ENCODE measurements at places on chromosomes 6 and 20.

GRCh38 chr20:625360-625932, 15.3 kb upstream of the TCF15 start:
- no peak for DNase-seq

- DNase-seq: no peak
These were observed 89.4 kb downstream of the PACRG start for GRCh38 chr6:162817196-162817595.

DNA sequence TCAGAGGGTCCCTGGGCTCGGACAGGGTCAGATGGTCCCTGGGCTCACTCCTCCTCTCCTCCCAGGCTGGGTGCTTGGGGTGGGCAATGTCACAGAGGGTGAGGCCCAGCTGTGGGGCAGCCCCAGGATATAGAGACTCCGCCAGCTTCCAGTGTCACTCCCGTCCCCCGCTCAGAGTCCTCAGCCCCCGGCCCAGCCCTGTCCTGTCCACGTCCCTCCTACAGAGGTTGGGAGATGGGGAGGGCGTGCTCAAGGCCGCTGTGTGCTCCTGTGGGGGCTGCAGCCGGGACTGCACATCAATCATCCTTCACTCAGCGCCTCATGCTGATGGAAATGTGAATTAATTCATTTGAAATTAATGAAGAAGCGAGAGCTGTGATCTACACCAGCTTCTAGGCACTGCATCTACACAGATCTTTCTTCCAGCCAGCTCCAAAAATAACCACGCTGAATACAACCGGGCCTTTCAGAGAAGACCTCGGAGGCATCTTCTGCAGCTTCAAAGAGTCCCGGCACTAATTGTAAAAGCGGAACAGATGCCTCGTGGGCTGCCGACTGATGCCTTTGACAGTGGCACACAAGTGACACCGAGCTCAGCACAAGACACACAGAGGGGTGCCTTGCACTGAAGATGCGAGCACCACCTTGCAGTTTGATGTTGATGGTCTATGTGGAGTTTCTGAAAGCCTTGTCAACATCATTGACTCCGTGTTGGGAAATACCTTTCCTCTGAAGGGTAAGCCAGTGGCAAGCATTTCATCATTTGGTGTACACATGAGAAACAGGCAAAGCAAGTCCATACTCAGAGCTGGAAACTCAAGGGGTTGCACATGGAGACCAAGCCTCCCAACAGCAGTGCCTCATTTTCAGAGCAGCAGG, 39.3 kb downstream of the DACT2 start:
- no peak for DNase-seq

GRCh38 chr6:108666656-108667260, 106.0 kb downstream of the FOXO3 start:
- DNase-seq: no peak

GRCh38 chr6:36766399-36766945, 68.8 kb downstream of the RAB44 start:
- DNase-seq: no peak

DNA sequence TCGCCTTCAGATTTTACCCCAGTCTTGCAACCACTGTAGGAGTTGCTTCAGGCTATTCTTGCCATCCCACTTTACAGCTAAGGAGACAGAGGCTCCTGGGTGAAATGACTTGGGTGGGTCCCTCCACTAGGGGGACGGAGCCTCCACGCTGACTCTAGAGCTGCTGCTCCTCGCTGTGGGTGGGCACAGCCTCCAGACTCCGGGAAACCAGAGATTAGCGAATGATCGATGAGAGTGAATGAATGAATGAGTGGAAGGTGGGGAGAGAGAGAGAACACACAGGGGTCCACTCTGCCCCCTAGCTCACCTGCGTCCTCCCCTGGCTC, 10.4 kb downstream of the ZBP1 start:
- no peak for DNase-seq

- DNase-seq: no peak
These were observed 59.4 kb downstream of the PLCG1 start for GRCh38 chr20:41196653-41197225.

DNA sequence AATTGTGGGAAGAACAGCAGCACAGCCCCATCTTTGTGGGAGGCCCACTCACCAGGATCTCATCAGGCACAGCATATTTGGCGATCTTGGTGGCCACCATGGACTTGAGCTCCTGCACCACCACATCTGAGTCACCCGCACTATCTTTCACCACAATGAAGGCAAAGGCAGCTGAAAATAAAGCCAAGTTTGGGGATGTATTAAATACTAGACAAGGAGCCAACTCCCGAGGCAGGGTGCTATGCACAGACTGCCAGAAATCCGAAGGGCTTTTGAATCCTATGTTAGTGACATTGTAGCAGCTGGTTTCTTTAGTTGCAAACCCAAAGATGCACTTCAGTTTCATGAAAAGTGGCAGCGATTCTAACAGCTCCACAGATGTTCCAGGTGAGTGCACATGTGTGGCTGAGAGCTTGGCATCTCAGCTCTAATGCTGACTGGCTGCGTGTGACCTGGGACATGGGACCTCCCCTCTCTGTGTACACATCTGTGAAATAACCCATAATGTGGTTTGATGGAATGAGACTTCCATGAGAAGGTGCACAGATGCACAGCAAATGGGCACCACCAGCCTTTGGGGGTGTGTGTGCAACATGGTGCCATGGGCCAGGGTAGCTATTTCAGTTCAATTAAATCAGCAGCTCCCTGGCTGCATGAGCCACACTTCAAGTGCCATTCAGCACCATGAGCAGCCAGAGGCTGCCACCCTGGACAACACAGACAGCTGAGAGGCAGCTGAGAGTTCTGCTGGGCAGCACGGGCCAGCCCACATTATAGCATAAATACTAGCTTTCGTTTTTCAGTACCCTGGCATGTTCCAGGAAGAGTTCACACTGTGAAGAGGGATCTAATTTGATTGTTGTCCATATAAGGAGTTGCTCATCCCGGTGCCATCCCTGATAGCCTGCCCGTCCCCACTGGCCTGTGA, 16.9 kb upstream of the APMAP start:
- no peak for DNase-seq

DNA sequence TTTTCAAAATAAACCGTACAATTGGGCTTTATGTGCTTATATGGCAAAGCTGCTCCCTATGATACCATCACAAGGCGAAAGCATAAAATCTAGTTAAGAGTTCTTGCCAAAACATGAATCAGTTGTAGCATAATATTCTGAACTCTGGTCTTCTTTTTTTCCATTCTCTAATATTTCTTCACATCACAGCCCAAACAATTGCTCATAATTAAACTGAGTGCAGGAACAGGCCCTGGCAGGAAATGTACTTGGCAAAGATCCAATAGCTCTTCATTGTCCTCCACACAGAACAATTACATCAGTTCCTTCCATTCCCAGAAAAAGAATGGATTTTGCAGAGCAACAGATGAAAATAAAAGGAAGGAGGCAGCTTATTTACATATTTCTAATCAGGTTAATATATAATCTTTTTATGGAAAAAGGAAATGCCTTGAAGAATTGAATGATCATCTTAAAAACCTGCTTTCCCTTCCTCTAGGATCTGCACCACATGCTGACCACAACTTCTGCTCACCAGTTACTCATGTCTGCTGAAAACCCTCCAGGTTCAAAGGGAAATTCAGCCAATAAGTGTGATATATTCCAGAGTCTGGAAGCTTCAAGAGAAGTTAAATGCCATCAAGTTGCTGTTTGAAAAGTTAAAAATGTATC, 123.3 kb upstream of the COL21A1 start:
- DNase-seq: peak; percentile 90

DNA sequence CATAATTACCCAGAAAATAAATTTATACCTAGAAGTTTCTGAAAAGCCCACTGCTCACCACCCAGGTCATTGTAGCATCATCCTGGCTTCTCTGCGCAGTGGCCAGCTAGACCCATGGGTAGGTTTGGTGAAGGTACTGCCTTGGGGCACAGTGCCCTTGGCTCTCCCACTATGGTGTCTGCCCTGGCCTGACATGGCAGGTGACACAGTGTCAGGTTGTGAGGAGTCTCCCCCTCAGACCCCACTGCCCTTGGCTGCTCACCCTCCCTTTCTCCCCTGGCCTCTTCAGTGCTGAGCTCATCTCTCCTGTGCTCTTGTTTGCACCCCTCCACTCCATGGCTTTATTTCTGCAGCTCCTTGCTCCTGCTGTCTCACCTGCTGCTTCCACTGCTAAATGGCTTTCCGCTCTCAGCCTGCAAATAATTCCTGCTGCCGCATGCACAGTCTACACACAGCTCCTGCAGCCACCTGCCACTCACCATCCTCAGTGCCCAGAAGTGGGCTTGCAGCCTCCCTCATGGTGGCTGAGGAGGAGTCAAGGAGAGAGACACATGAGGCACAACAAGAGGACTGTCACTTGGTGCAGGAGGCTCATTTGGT, 313.4 kb upstream of the MOCS1 start:
- DNase-seq: no peak

- no peak for DNase-seq
These were observed 93.3 kb downstream of the SNX5 start for GRCh38 chr20:17875106-17875980.

GRCh38 chr6:537114-537513, 119.8 kb downstream of the HUS1B start:
- DNase-seq: no peak

DNA sequence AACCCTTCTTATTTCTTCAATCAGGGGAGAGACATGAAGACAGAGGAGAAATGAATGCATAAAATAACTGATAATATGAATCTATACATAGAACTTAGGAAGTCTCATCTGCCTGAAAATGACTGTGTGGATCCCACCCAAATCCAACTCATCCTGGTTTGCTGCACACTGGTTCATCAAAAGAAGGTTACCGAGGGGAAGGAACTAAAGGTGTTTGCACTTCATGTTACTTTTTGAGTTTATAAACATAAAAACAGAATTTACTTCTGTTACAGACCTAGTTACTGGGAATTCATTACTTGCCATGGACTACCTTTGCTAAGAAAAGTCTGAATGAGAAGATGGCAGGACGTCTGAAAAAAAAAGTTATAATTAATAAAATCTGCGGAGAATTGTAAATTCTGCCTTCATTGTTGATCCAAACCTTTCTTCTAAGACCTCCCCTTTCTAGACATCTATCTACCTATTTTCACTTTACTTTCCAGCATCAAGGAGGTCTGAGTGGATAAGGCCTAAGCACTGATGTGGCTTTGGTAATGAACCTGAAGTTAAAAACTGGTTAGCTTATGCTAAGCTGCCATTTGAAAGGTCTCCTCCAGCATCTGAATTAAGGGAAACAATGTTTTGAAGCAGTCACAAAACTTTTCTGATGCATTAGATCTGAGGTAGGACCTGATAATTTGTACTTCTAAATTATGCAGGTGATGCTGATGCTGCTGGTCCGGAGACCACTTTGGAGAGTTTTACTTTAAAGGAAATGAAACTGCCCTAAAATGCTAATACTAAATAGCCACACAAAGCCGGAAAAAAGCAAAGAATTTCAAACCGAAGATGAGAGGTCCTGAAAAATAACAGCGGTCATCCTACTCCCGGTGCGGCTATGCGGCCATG, 84.0 kb downstream of the HFE start:
- no peak for DNase-seq

GRCh38 chr6:118786596-118787453, 107.1 kb upstream of the ASF1A start:
- DNase-seq: no peak

DNA sequence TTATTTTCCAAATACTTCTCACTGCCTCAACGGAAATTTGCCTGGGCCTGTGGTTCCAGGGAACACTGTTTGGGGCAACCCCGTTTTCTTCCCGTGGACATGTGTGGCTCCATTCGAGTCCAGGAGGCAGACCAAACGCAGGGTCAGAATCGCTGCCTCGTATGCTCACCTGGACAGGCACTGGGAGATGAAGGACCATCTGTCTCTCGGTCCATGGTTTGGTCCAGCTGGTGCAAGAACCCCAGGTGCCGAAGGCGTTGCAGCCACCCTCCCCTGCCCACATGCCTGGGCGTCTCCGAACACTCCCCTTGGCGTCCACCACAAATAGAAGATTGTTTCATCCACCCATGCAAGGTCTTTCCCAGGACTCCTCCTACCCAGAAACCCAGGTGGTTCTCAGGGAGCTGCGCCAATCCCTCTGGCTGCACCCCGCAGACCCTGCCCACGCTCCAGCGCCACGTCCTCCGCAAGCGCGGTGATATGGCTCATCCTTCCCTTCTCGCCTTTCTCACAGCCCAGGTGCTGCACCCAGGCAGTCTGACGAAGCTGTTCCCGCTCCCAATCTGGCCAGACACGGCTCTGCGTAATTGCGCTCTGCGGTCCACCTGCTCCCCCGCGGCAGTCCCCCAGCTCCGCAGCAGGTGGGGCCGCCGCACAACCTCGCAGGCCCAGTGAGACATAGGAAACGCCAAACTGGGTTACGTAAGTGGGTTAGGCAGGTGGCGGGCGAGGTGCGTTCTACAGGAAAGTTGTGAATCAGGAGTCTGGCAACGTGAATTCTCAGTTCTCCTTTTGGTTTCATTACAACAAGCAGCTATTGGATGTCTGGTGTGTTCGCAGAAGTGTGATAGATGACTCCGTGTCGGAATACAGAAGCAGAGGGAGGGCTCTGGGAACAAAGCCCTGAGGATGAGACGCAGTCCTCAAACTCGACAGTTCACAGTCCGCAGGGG, 146.2 kb upstream of the ECI2 start:
- peak; percentile 89 for DNase-seq

DNA sequence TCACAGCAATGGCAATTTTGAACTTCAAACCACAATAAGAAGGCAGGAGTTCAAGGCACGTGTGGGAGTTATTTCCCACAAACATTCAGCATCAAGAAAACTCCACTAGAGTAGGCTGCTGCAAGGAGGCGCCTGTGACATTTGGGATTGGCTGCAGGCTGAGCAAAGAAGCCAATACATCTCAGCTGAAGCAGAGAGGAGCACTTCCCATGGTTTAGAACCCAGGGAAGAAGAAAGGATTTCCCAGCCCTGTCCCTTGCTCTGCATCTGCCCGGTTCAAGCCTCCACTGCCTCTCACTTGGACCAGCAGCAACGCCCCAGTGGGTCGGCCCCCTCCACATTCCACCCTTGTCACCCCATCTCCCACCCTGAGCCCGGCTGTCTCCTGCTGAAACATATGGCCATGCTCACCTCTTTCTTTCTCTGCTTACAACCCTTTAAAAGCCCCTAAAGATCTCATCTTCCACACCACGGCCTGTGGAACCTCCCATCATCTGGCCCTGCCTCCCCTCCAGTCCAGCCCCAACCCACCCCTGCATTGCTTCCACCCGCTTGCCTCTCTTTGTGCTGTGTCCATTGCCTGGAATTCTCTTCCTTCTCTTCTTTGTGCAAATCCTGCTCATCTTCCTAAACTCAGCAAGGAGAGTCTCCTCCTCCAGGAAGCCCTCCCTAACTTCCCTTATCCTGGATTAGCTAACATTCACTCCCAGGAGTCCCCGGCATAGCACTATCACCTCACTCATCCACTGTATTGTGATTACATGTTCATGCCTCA, 128.3 kb downstream of the ANKRD60 start:
- no peak for DNase-seq

Data from NCI-H1105 (cell line).